ENCODE measurements at places on chromosomes 12 and 14.

DNA sequence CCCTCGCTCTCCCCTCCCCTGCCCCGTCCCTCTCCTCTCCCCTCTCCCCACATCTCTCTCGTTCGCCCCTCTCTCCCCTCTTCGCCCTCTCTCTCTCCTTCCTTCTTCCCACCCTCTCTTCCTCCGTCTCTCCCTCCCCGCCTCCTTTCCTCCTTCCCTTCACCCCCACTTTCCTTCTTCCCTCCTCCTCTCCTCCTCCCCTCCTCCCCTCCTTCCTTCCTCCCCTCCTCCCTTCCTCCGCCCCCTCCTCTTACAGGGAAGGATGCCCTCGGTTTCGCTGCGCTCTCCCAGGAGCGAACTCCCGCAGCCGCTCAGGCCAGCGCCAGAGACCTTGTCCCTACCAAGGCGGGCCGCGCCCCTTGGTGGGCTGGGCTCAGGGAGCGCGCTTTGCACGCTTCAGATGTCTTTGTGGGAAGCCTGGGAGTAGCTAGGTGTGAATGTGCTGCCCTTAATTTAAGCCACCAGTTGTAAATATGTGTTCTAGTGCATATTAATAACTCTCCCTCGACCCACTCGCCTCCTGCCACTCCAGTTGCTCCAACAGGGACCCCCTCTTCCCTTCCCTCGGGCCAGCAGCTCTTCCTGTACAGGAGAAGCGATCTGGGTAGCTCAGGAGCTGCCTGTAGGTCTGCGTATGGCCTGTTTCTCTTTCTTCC lies 13.3 kb upstream of the MAP3K9 start:
- no peak for DNase-seq

DNA sequence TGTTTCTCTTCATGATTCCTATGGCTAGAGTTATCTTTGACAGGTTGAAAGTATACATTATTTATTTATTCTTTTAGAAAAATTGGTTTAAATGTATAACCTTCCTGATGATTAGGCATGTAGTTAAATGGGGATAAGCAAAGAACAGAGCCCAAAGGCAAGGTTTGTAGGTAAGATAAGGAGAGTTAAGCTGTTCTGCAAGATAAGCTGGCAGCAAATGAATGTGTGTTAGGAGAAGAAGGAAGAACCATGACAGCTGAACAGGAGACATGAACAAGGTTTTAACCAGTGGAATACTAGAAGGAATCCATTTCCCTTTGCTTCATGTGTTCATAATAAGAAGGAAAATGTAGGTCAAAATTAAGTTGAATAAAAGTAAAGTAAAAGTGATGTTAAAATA lies 1330.1 kb upstream of the USP15 start:
- DNase-seq = no peak

GRCh38 chr14:29971101-29971500 lies 43.5 kb upstream of the PRKD1 start:
- no peak for DNase-seq

DNA sequence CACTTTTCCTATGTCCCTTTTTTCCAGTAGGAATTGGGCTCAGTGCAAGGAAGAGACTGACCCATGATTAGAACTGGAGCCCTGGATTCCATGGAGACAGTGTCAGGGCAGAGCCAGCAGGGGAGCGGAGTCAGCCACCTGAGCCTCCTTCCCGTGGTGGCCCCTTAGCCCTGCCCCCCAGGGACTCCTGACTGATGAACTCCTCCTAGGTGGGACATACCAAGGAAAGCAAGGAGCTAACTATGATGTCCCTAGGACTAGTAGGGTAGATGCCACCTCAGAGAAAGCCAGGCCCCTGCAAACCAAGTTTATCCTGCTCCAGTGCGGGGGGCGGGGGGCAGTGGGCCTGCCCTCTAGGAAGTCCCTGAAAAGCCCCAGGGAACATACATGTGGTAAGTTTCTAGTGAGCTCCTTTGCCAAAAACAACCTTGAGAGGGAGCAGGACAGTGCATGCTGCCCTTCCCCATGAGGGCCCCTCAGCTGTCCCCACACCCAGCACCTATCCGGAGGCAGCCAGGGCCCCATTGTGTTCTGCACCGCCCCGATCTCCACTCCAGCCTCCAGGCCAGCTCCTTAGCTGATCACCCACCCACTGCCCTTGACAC lies 6.2 kb upstream of the COL2A1 start:
- DNase-seq = no peak

- no peak for DNase-seq
Measured at GRCh38 chr14:49984424-49984823, 91.5 kb downstream of the ARF6 start.

DNA sequence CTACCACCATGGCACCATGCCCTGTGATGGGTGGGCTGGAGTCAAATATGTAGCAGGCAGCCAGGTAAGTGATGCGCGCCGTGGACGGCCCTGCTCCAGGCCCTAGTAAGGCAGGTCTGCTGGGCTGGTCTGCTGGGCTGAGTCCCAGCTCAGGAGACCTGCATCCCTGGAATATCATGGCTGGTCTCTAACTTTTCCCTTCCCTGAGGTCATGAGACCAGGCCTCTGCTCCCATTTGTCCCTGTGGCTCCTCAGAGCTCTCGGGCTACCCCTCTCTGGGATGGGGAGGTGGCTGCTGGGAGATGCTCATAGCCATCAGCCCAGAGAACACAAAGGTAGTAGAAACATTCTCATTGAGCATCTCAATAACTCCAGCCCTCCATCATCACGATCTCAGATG lies 19.8 kb upstream of the KCNA5 start:
- no peak for DNase-seq

DNA sequence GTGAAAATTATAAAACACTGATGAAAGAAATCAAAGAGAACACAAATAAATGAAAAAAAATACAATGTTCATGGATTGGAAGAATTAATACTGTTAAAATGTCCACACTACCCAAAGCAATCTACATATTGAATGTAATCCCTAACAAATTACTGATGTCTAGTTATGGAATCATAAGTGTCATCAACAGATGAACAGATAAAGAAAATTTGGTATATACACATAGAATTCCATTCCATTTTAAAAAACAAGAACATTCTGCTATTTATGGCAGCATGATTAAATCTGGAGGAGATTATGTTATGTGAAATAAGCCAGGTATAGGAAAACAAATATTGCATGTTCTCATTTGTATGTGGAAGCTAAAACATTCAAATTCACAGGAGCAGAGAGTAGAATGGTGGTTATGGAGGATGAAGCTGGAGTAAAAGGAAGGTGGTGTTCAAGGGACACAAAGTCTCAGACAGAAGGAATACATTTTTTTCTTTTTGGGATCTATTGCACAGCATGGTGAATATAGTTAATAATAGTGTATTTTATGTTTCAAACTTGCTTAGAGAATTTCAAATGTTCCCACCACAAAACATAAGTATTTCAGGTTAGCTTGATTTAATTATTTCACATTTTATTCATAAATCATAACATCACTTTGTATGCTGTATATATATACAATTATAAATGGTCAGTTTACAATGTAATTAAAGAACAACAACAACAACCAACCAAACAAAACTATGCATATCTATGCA lies 28.5 kb downstream of the A2M start:
- DNase-seq = no peak

DNA sequence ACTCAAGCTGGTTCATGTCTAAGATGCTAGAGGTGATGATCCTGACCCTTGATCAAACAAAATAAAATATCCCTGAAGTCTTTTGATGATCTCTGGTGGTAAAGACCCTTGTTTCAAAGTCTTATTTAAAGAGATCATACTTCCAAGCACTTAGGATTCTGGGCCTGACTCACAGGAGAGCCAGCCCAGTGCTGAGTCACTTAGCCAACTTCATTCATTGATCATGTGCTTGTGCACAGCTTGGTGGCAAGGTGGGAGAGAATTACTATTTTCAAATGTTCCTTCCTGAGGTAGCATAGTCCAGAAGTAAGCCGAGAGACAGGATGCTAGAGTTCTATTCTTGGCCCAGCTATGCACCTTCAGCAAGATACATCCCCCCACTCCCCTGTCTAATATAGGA lies 40.6 kb downstream of the SCN8A start:
- DNase-seq = no peak

- DNase-seq = no peak
Measured at GRCh38 chr14:21647380-21647779, 6.3 kb upstream of the OR4E2 start.

DNA sequence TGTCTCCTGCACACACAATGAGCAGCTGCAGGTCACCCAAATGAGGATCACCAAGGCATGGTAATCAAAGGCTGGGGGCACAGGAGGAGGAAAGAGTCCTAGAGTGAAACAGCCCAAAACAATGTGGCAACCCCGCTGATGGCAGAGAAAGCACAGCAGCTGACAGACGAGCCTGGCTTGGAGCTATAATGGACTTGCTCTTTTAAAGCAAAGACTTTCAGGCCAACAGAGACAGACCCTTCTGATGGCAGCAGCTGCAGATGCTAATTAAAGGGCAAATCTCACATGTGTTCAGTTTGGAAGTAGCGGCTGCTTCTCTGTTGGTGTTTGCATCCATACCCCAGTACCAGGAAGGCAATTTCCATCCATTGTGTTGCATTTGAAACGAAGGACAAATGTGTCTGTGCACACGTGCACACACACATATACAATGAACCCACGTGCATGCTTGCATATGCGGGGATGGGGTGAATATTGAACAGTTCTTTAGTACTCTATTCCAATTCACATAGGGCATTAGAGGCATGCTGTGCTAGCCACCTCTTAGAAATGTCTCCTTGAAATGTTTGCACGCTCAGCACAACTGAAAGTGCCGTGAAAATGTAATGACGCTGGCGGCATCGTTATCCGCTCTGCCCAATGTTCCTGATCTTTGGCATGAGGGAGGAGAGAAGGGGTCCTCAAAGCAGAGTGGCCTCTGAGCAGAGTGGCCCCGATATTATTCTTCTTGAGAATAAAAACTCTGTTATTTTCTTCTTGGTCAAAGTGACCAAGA lies 38.1 kb downstream of the CIT start:
- no peak for DNase-seq

GRCh38 chr14:81523616-81524015 lies 10.0 kb downstream of the SEL1L start:
- DNase-seq = no peak

DNA sequence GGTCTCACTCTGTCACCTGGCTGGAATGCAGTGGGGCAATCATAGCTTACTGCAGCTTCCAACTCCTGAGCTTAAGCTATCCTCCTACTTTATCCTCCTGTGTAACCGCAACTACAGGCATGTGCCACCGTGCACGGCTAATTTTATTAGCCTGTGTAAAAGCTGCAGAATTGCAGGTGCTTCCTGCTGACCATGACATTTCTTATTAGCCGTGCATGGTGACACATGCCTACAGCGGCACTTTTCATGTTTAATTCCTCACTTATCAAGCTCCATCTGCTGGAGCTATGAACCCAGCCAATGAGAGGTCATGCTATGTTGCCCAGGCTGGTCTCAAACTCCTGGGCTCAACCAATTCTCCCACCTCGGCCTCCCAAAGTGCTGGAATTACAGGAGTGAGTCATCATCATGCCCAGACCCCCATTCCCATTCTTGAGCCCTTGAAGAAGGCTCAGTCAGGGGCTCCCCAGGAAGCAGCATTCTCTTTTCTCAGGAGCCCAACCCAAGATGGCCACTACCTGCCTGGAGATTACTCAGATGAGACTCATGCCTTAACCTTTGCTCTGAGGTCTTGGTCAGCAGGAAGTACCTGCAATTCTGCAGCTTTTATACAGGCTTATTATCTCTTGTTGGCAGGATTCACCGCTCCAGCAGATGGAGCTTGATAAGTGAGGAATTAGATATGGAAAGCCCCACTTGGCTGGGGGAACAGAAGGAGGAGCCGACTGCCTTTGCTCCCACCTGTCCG lies 503.2 kb downstream of the MED13L start:
- no peak for DNase-seq
